ENCODE measurements at places on chromosomes 16 and 17. TPM values are rescaled to one million over a fixed set of nuclear protein-coding genes. Genes with fewer than 3 reads are reported as not detected.

- no peaks in the 10 kb centered on the region for H3K27me3 ChIP-seq
- peak; percentile 71 for DNase-seq
- peaks cover 45% of the 10 kb centered on the region for H3K4me1 ChIP-seq
Observed at GRCh38 chr16:30186782-30187555, 3.6 kb downstream of the CORO1A start.

- no peak overlapping the region for H3K4me3 ChIP-seq
- H3K36me3 ChIP-seq, result no peaks in the 10 kb centered on the region
- H3K4me1 ChIP-seq, result no peaks in the 10 kb centered on the region
- H3K27ac ChIP-seq, result no peak overlapping the region
Observed at GRCh38 chr17:57612202-57613071, 132.7 kb downstream of the CCDC182 start.

GRCh38 chr16:88969361-88969831 is 7.6 kb downstream of the CBFA2T3 start:
- H3K27ac ChIP-seq, result no peak overlapping the region
- H3K36me3 ChIP-seq, result peaks cover 8% of the 10 kb centered on the region
- H3K27me3 ChIP-seq, result no peaks in the 10 kb centered on the region
- peak overlapping the region; percentile 3 for H3K4me3 ChIP-seq
- H3K4me1 ChIP-seq, result peaks cover 72% of the 10 kb centered on the region

GRCh38 chr17:4897198-4897687 is 2.1 kb upstream of the C17orf107 start:
- peaks cover 38% of the 10 kb centered on the region for H3K4me1 ChIP-seq
- H3K27ac ChIP-seq, result no peak overlapping the region
- H3K4me3 ChIP-seq, result no peak overlapping the region
- peaks cover 26% of the 10 kb centered on the region for H3K27me3 ChIP-seq
- DNase-seq, result peak; percentile 15

DNA sequence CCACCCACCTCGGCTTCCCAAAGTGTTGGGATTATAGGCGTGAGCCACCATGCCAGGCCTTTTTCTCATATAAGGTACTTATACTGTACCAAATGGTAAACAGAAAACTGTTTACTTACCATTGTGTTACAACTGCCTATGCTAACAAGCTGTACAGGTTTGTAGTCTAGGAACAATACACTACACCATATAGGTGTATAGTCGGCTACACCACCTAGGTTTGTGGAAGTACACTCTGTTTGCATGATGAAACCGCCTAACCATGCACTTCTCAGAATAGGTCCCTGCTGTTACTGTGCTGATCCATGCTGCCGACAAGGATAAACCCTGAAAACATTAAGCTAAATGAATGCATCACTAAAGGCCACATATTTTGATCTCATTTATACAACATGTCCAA is 18.9 kb downstream of the DNAJA2 start:
- no peaks in the 10 kb centered on the region for H3K4me1 ChIP-seq
- H3K27ac ChIP-seq, result no peak overlapping the region
- H3K4me3 ChIP-seq, result no peak overlapping the region
- H3K36me3 ChIP-seq, result peaks cover 56% of the 10 kb centered on the region

GRCh38 chr16:89982318-89982717 is 33.8 kb downstream of the DEF8 start:
- DNase-seq, result no peak
- H3K4me3 ChIP-seq, result no peak overlapping the region
- H3K27me3 ChIP-seq, result no peaks in the 10 kb centered on the region
- no peak overlapping the region for H3K27ac ChIP-seq
- H3K36me3 ChIP-seq, result peaks cover 80% of the 10 kb centered on the region

GRCh38 chr16:30147843-30148510 is 25.0 kb upstream of the MAPK3 start:
- no peak overlapping the region for H3K4me3 ChIP-seq
- no peak for DNase-seq
- H3K36me3 ChIP-seq, result no peaks in the 10 kb centered on the region

DNA sequence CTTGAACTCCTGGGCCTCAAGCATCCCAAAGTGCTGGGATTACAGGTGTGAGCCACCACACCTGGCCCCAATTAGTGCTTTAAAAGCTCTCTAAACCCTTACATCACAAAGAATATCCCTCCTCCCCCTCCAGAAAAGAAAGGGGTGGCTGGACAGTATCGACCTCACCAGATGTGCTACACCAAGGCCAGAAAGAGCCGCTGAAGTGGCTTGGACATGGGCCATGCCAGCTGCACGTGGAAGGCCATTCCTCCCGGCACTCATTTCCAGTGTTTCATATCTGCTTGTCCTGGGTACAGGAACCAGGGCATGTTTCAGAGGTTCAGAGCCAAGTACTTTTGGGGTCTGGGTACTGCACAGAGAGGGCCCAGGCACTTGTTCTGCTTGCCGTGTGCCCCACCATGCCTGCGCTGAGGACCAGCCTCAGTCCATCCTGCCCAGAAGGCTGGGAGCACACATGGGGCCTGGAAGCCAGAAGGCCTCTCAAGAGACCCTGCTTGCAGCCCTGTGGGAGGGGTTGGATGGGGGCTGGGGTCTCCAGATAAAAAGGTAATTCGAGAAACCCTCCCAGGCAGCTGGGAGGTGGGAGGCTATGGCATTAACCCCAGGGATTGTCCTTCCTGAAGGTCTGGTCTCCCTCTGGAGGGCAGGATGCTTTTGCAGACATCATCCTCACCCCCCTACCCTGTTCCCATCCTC is 3.5 kb upstream of the SRRM2 start:
- H3K27ac ChIP-seq, result no peak overlapping the region
- H3K4me1 ChIP-seq, result peaks cover 15% of the 10 kb centered on the region
- no peak overlapping the region for H3K4me3 ChIP-seq
- H3K27me3 ChIP-seq, result no peaks in the 10 kb centered on the region

DNA sequence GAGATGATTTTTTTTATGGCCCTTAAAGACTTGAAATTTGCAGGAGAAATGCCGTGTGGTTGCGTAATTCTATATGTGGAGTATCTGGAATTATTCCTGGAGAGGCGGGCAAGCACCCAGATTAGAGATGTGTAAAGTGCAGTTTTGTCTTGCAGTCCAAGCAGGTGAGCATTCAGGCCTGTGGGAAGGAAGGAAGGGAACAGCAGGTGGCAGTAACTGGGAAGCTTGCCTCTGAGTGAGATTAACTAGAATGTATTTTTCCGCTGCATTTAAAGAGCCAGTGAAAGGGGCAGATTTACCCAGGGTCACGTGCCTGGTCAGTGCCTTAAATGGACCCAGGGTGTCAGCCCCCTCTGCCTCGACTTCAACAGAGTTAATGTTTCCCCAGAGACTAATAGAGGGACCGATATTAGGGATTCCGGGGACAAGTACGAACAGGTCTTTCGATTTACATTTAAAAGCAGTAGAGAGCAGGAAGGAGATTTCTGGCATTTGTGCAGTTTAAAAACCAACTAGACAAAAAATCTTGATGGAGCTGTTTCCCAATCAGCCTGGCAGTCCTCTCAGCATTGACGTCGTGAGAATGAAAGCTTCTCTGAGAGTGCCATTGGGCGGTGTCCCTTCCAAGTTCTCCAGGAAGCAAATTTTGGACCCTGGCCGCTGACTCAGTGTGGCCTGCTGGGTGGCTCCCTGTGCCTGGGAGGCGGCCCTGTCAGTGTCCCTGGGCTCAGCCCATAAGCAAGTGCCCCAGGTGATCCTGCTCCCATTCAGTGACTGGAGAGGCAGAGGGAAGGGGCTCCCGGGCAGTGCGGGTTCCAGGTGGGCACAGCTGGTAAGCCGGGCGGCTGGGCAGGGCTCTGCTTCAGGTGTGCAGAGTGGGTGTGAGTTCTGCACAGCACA is 38.2 kb downstream of the KSR1 start:
- peak; percentile 83 for DNase-seq
- H3K27ac ChIP-seq, result peak overlapping the region; percentile 81
- peak overlapping the region; percentile 34 for H3K4me3 ChIP-seq
- no peaks in the 10 kb centered on the region for H3K27me3 ChIP-seq
- peaks cover 49% of the 10 kb centered on the region for H3K4me1 ChIP-seq

- H3K4me3 ChIP-seq, result no peak overlapping the region
- no peak overlapping the region for H3K27ac ChIP-seq
- no peaks in the 10 kb centered on the region for H3K27me3 ChIP-seq
Observed at GRCh38 chr17:2243953-2244352, 59.6 kb downstream of the SMG6 start.

DNA sequence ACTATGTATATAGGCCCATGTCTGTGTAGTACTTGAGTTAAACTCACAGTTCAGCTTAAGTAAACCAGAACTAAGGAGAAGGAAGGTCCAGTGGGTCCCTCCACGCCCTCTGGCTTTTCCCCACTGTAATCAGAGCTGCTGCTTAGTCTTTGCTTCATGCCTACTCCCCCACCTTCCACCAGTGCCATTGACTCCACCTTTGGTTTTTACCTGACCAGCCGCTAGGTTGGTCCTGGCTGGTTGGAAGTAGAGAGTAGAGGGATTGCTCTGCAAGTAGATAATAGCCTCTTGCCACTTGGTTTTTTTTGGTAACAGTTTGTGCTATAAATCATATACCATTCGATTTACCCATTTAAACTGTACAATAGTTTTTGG is 22.8 kb upstream of the PHKG2 start:
- no peaks in the 10 kb centered on the region for H3K27me3 ChIP-seq
- H3K27ac ChIP-seq, result peak overlapping the region; percentile 93
- no peak overlapping the region for H3K4me3 ChIP-seq
- H3K4me1 ChIP-seq, result peaks cover 54% of the 10 kb centered on the region
- peak; percentile 6 for DNase-seq
- peaks cover 60% of the 10 kb centered on the region for H3K36me3 ChIP-seq

Gene TBC1D3I
- polyA plus RNA-seq, result 0.24 TPM

Gene BAIAP3
- 0.51 TPM for polyA plus RNA-seq

Gene TBC1D26
- not detected for polyA plus RNA-seq

Gene TPSG1
- not detected for polyA plus RNA-seq

Gene CD300C
- 141 TPM for polyA plus RNA-seq

Gene KRT24
- not detected for polyA plus RNA-seq

Measured in CD14-positive monocyte (primary cell).